ENCODE measurements at places on chromosomes 5 and 9.

- DNase-seq: peak; percentile 12
Measured at GRCh38 chr5:176391999-176392398, 3.4 kb downstream of the HIGD2A start.

GRCh38 chr9:133105461-133105770 is 15.6 kb downstream of the RALGDS start:
- DNase-seq: no peak

DNA sequence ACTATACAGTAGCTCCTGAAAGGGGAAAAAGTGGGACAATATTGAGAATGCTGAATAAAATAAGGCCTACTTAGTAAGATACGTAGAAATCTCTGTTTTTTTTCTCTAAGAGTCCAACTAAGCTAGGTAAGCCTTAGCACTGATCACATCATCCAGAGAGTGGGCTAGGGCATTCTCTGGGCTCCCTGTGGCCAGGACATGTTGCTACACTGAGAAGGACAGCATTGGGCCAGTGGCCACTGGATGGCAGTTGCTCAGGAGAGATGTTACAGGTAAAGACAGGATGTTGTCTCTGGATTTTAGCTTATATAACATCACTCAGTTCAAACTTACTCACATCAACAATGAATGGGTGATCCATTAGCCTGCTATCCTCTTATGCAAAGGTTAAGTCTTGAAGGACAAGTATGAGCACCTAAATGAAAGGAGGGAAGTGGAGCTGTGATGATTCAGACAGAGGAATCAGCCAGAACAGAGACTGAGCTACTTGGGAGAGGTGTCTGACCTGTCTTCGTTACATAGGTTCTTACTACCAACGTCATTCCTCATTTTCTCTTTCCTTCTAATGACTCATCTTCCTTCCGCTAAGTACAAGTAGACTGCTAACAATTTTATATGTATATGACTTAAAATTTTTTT is 226.6 kb upstream of the ADCY2 start:
- no peak for DNase-seq

DNA sequence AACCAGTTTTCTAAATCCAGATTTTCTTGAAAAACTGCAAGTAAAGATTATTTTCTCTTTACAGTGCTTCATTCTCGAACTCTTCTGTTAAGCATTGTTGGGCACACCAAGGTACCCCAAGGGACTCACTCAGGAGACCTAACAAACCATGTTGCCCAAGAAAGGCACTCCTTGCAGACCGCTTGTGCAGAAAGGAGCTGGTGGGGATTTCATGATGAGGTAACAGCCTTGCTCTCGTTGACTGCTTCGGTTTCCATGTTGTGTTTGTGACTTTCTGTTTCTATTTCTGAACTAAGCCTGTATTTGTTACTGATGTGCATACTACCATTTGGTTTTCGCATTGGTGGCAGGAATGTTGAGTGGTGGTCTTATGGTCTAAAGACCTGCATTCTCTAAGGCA is 266.6 kb upstream of the DAP start:
- no peak for DNase-seq

GRCh38 chr9:130010151-130010988 is 32.6 kb downstream of the FNBP1 start:
- no peak for DNase-seq

GRCh38 chr5:110258460-110259216 is 467.8 kb downstream of the TMEM232 start:
- DNase-seq: no peak

GRCh38 chr5:142286111-142286510 is 38.7 kb downstream of the SPRY4 start:
- DNase-seq: no peak

DNA sequence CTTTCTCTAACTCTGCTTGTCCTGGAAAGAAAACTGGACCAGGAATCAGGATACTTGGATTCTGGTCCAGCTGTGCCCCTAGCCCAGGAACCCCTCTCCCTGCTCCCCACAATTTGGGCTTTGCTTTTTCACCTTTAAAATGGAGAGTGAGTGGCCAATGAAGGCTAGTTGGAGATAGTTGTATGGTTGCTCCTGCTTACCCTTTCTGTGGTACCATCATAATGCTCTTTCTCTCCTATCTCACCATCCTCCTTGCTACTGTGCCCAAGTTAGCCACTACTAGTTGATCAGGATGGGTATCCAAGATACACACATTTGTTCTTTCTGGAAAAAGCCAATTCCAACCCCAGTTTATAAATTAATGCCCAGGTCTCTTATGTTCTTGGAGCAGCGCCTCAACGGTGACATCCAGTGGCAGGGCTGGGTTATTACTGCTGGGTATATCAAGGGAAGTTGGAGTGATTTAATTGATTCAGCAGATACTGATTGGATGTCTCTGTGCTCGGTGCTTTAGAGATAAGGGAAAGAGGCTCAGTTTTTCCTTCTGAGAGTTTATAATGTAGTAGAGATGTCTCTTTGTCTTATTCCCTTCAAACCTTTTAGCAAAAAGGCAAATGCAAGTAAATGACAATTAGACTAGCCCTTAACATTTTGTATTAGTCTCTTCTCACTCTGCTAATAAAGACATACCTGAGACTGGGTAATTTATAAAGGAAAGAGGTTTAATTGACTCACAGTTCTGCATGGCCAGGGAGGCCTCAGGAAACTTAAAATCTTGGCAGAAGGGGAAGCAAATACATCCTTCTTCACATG is 38.5 kb downstream of the FAXDC2 start:
- DNase-seq: peak; percentile 44

- no peak for DNase-seq
Measured at GRCh38 chr5:153792305-153792704, 246.4 kb downstream of the FAM114A2 start.

GRCh38 chr5:173671121-173671949 is 54.9 kb upstream of the BOD1 start:
- DNase-seq: peak; percentile 93

DNA sequence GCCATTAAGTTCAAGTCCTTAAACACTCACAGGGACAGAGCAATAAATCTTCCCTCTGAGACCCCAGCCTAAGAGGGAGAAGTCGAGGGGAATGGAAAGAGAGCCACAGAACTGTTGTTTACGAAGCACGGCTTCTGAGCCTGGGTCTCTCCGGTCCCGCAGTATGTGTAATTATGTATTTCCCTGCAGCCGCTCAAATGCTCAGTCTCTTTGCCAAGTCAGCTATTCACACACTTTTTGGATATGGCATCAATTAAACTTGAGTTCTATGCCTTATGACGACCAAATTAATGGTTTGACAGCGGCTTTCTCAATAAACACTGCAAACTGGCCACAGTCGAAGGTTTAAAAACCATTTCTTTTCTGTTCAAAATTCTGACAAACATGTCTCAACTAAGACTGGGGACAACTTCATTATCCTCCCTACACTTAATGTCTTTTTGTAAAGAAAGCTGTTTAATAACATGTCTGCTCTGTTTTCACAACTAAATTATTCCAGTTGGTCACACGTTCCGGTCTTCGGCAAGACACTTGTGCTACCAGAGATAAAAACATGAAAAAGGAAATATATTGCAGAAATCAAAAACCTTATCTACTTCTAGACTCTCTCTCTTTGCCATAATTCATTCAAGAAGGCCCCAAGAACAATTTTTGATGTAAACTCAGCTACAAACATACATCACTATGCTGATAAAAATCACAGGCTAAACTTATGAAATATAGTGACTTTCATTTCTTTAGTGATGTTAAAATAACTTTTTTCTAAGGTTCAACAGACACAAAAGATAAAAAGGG is 203.2 kb downstream of the GAPVD1 start:
- DNase-seq: no peak

DNA sequence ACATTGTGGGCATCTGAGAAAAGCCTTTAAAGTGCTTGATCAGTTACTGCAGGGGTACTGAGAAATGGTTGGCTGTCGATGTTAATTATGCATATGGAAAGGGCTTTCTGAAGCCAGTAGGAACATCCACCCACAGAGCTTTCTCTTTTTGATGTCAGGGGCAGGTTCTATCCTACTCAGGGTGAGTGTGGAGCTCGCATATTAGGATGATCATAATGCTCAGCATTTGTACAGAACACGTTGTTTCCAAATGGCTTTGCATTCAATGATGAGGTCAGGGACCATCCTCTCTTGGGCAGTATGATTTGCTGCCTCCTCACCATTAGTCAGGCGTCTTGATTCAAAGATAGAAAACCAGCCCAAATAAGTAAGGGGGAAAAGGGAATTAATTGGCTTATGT is 141.9 kb downstream of the HMHB1 start:
- DNase-seq: no peak

DNA sequence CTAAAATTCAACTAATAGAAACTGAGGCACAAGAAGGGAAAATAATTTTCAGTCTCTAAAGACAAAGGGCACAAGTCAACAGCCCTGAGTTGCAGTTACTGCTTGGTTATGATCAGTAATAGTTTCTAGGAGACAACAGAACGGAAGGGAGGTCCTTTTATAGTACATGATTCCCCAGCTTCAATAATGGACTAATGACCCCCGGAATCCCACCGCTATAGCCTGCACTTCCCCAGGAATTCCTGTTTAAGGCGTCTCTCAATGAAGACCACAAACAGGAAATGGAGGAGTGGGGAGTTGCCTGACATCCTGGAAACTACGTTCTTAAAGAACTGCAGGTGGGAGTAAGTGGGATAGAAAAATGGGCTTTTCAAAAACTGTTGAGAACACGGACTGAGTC is 60.6 kb downstream of the DIAPH1 start:
- DNase-seq: no peak

DNA sequence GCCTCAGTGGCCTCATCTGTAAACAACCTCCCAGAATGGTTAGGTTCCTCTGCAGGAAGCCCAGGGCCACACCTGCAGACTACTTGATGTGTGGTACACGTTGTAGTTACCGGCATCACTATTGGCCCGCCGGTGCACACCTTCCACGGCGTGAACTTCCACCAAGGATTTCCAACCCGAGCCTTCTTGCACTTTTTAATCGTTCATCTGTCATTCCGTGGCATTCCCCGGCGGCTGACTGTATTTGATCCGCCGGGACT is 5.3 kb upstream of the TRIM41 start:
- peak; percentile 82 for DNase-seq

All from posterior cingulate gyrus (tissue), 11 donors.